ENCODE measurements at places on chromosomes 6 and 20.
A peak's percentile ranks its signal among the peaks of the same experiment; 100 is the strongest.

DNA sequence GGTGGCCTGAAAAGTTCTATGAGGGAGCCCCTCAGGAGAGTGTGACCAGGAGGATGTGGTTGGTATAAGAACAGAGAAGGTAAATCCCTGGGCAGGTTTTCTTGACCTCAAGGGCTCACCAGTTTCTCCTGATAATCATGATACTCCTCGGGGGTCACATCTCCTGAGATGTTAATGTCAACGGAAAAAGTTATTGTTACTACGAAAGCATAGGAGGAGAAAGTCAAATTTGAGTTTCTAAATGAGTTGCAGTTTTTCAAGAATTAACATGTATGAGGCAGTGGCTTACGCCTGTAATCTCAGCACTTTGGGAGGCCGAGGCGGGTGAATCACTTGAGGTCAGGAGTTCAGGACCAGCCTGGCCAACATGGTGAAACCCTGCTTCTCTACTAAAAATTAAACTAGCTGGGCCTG is 23.4 kb downstream of the MGME1 start:
- no peak for DNase-seq

- DNase-seq = peak; percentile 62
Observed at GRCh38 chr6:7085911-7086310, 21.9 kb upstream of the RREB1 start.

DNA sequence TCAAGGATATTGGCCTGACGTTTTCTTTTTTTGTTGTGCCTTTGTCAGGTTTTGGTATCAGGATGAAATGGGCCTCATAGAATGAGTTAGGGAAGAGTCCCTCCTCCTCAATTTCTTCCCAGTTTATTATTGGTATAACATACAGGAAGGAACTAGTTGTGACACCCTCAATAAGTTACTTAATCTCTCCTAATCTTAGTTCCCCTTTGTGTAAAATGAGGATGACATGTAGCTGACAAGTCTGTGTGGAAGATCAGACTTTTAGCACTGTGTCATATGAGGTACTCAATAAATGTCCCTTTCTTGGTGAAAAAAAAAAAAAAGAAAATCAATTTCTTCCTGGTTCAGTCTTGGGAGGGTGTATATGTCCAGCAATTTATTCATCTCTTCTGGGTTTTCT is 155.8 kb downstream of the PDE7B start:
- DNase-seq = peak; percentile 83

- DNase-seq = peak; percentile 28
Observed at GRCh38 chr6:8082954-8083858, 19.0 kb upstream of the BLOC1S5 start.

DNA sequence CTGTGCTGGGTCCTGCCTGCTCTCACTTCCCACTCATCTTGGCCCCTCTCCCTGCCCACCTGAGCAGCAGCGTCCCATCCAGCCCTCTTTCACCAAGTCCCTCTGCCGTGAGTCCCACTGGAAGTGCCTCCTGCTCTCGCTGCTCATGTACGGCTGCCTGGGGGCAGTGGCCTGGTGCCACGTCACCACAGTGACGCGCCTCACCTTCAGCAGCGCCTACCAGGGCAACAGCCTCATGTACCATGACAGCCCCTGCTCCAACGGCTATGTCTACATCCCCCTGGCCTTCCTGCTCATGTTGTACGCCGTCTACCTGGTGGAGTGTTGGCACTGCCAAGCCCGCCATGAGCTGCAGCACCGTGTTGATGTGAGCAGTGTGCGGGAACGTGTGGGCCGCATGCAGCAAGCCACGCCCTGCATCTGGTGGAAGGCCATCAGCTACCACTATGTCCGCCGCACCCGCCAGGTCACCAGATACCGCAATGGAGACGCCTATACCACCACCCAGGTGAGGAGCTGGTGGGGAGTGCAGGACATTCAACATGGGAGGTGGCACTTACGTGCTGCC is 2.8 kb downstream of the TMEM151B start:
- DNase-seq = no peak

GRCh38 chr6:153790048-153790447 is 249.0 kb upstream of the OPRM1 start:
- DNase-seq = peak; percentile 48

DNA sequence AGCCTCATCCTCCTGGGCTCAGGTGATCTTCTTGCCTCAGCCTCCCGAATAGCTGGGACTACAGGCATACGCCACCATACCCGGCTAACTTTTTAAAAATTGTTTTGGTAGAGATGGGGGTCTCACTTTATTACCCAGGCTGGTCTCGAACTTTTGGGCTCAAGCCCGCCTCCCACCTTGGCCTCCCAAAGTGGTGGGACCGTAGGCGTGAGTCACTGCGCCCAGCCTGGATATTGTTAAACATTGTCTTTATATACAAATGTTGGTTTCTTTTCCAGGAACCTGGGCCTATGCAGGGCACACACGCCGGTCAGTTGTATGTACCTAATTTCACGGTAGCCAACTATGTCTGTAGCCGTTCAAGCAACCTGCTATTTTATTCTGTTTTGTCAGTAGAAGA is 60.1 kb downstream of the SYNJ2 start:
- DNase-seq = no peak

GRCh38 chr6:125469915-125470314 is 168.1 kb upstream of the HDDC2 start:
- no peak for DNase-seq

DNA sequence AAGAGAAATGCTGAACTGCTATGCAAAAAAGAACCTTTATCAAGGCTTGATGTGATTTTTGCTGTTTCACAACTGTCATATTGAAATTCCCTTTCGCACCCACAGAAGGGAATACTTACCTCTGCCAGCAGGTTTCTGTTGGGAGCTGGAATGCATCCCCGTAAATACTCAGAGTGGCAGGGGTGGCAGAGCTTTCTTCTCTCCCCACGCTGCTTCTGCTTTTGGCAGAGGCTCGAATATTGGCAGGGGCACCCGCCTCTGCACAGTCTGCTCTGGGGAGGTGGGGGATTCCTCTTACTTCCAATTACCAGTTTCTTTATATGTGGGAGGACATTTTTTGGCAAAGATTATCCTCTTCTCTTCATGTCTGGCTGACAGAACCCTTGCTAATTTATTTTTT is 28.4 kb downstream of the TMEM200A start:
- peak; percentile 1 for DNase-seq

GRCh38 chr6:89612121-89612520 is 26.4 kb downstream of the LYRM2 start:
- no peak for DNase-seq

- DNase-seq = no peak
Observed at GRCh38 chr6:32962213-32962826, 6.1 kb upstream of the BRD2 start.

All from suppressor macrophage treated with lipopolysaccharide for 1 hour (primary cell).